ENCODE measurements at places on chromosomes 2 and 18.

GRCh38 chr2:227323818-227324217 is 1.2 kb upstream of the MFF start:
- DNase-seq, result no peak

GRCh38 chr2:215917953-215918620 is 95.3 kb downstream of the MREG start:
- no peak for DNase-seq

- DNase-seq, result no peak
Measured at GRCh38 chr2:182067393-182067792, 81.7 kb downstream of the PPP1R1C start.

GRCh38 chr2:157644776-157645175 is 16.1 kb upstream of the ACVR1C start:
- no peak for DNase-seq

DNA sequence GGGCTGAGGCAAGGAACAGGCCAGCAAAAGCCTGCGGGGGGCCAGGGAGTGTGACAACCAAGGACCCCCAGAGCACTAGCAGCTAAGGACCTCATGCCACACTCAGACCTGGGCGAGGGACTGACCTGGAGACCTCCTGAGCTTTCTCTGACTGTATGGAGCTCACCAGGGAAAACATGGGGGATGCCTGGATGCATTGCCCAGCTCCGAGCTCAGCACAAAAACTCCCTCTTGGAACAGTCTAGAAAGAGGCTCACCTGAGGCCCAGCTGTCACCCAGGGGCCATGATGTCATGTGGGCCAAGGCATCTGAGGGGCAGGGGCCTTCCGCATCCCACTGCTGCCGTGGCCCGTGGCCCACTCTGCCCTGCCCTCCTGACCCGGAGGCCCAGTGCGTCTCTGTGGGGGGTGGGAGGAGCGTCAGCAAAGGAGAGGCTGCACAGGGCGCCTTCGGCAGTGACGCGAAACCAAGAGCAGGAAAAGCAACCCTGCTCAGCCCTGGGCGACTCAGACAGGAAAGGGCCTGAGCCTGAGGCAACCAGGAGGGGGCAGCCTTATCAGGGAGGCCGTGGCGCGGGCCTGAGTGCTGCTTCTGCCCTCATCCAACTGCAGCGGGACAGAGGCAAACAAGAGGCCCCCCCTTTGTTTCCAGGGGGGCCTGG is 57.3 kb upstream of the ALPP start:
- no peak for DNase-seq

DNA sequence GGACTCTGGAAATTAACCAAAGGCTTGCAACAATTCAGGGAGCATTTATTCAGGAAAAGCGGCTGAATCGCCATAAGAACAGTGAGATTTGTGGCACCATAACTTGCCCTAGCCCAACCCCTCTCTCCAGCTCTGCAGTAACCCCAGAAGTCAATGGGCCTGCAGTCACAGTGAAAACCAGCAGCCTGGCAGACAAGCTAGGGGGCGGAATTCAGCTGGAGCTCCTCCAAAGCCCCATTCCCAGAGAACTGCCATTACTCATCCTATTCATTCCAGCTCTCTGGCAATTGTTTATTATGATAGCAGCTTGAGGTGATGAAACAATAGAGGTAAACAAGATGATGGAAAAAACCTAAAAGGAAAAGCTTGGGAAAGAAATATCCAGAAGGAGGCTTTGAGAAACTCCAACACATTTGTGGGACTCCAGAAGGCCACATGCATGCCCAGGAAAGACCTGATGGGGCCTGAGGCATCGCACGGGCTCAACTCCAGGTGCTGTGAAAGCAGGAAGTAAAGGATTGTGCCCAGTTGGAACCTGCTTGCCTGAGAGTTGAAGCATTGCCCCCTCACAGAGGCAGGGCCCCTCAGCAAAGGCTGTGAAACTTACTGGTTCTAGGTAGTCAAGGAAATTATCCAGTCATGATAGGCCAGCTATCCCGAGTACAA is 126.7 kb downstream of the TWIST2 start:
- DNase-seq, result no peak

DNA sequence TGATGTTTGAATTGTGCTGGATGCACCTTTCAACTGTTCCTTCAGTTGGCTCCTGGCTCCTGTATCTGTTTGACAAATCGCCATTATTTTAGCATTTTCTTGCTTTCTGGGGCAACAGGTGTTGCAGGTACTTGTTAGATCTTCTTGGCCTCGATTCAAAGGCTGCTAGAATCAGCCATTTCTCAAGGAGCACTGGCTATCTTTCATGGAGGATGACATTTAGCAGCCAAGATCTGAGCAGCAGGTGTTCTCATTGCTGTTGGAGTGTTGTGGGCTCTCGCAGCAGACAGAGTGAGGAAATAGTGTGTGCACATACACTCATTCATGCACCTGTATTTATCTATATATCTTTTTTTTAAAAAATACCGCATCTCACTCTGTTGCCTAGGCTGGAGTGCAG is 52.2 kb downstream of the INPP5D start:
- no peak for DNase-seq

GRCh38 chr2:168705534-168706470 is 96.6 kb upstream of the NOSTRIN start:
- no peak for DNase-seq

- DNase-seq, result no peak
Measured at GRCh38 chr2:219706823-219707281, 79.4 kb downstream of the SLC4A3 start.

GRCh38 chr2:149080971-149081370 is 42.5 kb downstream of the LYPD6B start:
- DNase-seq, result no peak

GRCh38 chr2:238865015-238865719 is 17.3 kb downstream of the TWIST2 start:
- DNase-seq, result no peak

GRCh38 chr2:101026923-101027469 is 24.9 kb downstream of the RPL31 start:
- no peak for DNase-seq

- no peak for DNase-seq
Measured at GRCh38 chr2:71473346-71474031, 20.1 kb downstream of the DYSF start.

GRCh38 chr2:215535741-215536140 is 99.9 kb upstream of the FN1 start:
- no peak for DNase-seq

DNA sequence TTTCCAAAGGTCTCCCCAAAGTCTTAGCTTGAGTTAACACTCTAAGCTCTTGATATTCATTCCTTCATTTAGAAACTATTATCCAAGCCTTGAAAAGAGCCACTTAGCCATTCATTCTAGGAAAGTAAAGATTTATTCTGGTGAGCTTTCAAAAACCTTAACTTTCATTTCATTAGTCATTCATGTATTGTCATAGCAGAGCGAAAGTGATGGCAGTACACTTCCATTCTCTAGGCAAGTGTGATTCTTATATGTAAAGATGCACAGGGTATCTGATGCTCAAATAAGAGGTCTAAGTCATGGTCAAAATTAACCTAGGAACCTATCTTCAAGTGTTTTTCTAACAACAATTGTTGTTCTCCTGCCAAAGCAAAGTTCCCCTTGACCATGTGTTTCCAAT is 553.0 kb upstream of the FANCL start:
- no peak for DNase-seq

DNA sequence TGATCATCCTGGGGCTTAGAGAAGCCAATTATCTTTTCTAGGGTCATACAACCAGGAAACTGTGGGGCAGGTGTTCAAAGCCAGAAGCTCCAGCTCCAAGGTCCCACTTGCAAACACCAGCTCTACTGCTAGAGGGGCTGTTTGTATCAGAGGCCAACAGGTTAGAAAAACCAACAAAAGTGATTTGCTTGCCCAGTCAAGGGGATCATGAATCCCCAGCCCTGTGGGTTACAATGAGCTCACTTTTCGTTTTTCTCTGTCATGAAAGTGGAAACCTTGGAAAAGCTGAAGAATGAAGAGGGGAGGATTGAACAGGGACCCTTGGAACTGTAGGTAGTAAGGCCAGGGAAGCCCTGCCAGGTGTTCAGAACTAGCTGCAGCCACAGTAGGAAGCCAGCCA is 119.2 kb downstream of the SPP2 start:
- DNase-seq, result no peak

DNA sequence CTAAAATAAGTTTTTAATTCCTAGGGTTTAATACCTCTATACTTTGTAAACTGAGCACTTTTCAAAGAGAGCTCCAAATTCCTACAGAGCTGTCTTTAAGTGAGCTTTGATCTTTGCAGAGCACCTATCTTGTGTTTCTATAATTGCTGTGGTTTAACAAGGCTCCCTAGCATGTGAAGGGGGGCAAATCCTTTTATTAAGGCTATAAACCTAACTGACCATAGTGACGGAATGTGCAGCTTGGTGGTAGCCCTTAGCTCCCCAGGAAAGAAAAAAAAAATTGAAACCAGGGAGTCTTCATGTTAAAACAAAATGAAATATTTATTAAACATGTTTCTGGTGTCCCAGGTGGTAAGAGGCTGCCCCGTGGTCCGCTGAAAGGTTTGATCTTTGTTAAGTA is 78.6 kb upstream of the ETAA1 start:
- no peak for DNase-seq

DNA sequence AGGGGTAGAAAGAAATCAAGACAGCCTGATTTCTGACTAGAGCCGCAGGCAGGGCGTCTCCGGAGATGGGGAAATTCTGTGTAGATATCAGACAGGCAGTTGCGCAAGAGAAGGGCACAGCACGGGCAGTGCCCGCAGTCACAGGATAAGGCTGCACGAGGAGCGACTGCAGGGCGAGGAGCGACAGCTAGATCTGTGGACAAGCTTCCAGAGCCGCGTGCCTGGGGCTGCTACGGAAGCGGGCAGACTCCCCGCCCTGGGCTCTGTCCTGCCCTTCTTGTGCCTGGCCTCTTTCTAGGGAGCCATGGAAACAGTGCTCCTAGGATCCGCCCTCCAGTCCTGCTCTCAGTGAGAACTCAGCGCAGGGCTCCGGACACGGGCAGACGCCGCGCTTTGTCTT is 12.6 kb downstream of the MC5R start:
- DNase-seq, result no peak

DNA sequence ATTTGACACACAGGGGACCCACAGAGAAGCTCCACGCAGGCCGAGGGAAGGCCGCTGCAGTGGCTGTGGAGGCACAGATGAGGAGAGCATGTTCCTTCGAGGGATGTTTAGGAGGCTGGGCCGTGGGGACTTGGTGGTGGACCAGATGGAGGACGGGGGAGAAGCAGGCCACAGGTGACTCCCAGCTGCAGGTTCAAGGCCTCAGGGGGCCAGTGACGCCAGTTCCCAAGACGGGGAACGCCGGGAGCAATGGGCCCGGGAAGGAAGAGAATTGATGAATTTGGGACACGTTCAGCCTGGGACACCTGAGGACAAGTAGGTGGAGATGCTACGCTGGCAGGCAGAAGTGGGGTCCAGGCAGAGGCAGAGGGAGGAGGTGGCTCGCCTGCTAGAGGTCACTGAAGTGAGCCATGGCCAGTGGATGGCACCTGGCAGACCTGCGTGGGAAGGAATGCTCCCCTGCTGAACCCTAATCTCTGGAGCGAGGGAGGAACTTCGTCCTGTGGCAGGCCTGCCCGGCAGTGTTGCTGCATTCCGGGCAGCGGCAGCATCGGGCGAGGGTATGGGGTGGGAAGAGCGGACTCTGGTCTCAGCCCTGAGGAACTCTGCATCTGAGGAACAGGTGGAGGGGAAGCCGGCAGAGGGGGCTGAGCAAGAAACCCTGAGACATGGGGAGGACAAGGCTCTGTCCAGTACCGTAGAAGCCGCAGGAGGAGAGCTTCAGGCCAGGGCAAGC is 25.2 kb upstream of the HPCAL1 start:
- no peak for DNase-seq

- no peak for DNase-seq
Measured at GRCh38 chr18:39215920-39216319, 1650.3 kb upstream of the CELF4 start.

DNA sequence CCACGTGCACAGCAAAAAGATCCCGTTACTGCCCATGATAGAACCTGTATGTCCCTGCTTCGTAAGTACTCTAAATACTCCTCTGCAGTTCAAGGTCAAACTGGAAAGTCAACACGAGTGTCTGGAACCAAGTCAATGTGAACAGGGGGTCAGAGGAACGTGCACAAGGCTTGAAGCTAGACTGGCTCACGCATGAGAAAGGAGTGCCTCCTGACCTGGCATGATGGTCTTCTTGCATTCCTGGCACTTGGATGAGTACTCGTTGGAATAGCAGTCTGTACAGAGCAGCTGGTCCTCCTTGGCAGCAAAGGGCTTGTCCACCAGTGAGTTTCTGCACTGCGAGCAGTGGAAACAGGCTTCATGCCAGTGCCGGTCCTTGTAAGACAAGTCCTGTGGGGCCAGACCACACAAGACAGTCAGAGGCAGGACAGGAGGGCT is 25.5 kb downstream of the FHL2 start:
- DNase-seq, result no peak

- no peak for DNase-seq
Measured at GRCh38 chr18:23743733-23744333, 54.6 kb downstream of the LAMA3 start.

DNA sequence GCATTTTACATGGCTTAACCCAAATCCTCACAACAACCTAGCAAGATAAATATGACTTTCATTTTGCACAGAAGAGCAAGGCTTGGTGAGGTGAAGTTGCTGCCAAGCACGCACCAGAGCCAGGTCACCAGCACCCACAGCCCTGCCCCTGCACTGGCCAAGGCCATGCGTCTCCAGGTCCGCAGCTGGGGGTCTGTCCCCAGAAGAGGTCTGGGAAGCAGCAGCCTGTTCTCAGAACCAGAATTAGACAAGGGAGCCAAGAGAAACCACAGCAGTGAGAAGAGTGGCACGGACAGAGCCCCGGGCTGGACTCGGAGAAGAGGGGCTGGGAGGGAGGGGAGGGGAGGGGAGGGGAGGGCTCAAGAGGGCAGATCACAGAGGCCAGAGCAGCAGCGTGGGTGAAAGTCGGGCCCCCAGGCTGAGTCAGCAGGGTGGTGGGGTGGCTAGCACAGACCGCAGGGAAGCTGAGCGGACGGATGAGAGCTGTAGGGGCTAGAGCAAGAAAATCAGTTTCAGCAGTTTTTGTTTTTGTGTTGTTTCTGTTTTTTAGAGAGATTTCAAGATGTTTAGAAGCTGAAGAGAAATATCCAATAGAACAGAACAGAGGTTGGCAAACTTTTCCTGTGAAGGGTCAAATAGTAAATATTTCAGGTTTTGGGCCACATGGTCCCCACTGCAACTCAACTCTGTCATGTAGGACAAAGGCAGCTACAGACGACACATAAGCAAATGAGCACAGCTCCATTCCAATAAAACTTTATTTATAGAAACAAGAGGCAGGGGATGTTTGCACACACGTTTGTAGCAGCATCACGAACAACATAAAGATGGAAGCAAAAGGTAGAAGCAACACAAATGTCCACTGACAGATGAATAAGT is 7.4 kb upstream of the MTERF4 start:
- no peak for DNase-seq

GRCh38 chr2:239441261-239442078 is 40.6 kb upstream of the HDAC4 start:
- DNase-seq, result no peak

DNA sequence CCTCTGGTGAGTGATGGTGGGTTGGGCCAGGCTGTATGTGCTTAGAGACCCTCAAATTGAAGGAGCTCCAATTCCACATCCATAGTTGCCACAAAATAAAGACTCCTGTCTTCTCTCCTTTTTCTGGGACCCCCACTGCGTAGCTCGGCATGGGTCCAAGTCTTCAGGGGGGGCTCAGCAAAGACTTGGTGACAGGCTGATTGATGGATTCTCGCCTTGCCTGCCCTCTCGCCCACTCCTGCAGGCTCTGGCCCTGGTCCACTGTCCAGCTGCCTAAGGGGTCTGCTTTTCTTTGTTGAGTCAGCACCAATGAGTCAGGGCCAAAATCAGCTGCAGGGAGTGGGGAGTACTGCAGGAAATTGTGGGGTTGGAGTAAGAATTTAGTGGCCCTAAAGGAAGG is 21.5 kb downstream of the RPL37A start:
- no peak for DNase-seq

- DNase-seq, result no peak
Measured at GRCh38 chr18:73201940-73202339, 334.2 kb upstream of the NETO1 start.
